Airway epithelial cell (primary cell): ENCODE measurements at places on chromosomes 16 and 17. TPM values are rescaled to one million over a fixed set of nuclear protein-coding genes. Genes with fewer than 3 reads are reported as not detected.

The NPB gene
- total RNA-seq: 3.0 TPM in 1 of 2 replicates, not detected in the other

The SLFN14 gene
- total RNA-seq: not detected in 2 replicates

The ITGAE gene
- 22.9 and 29.6 TPM in 2 replicates for total RNA-seq

The FSCN2 gene
- 0.14 TPM in 1 of 2 replicates, not detected in the other for total RNA-seq

The HOXB1 gene
- not detected in 2 replicates for total RNA-seq

The SECTM1 gene
- 4.0 and 8.5 TPM in 2 replicates for total RNA-seq

The MRPS34 gene
- total RNA-seq: 193 and 199 TPM in 2 replicates

The MED13 gene
- 13.4 and 30.3 TPM in 2 replicates for total RNA-seq
